ENCODE measurements at places on chromosomes 6 and 20.

- DNase-seq = no peak
Observed at GRCh38 chr20:34479627-34480026, 36.6 kb upstream of the DYNLRB1 start.

DNA sequence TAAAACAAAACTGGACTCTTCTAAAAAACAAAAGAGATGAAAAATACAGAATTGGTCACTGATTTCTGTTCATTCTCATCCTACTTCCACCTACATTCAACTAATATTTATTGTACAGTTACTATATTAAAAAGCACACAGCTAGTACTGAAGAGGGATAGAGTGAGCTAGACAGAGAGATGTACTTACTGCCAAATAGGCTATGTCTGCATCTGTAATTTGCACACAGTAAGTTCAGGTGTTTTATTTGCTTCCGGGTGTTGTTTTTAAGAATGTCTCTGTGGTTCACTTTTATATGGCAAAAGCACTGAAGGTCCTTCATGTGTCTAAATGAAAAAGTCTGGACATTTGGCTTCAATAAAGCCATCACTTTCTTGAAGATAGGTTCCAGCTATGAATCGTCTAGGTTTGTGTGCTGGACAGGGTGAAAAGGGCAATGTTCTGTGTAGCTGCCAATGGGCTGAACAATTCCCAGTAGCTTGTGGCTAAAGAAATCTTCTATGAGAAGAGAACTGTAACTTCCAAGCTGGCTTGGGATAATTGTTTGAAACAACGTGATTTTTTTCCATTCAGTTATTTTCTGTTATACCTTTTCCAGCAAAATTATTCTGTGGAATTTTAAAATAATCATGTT, 47.3 kb downstream of the EPB41L2 start:
- DNase-seq = no peak

DNA sequence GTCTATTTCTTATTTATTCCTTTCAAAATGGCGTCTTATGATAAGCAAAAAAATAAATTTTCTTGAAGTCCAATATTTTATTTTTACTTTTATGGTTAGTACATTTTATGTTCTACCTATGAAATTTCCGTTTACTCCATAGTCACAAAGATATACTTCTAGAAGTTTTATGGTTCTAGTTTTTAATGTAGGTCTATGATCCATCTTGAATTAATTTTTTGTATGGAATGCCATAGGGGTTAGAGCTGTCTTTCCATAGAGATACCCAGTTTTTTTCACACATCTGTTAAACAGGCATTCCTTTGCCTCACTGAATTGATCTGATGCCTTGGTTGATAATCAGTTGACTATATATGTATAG, 24.9 kb upstream of the ASIP start:
- DNase-seq = no peak

GRCh38 chr6:147157930-147158329, 46.3 kb upstream of the STXBP5 start:
- no peak for DNase-seq

DNA sequence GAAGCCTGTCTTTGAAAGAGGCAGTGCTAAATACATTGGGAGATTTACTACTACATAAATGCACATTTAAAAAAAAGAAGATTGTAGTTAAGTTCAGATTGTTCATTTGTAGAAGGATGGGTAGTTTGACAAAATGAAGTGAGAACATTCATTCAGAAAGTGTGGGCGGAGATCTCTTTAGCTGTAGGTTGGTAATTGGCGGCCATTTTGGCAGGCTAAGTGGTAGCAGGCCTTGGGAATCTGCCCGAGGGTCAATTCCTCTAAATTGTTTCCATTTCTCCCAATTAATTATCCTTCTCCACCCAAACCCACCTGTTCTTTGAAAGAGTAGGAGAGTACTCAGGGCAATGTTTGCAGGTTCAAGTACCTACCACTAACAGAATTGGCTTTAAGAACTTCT, 17.9 kb downstream of the SOX4 start:
- DNase-seq = no peak

GRCh38 chr20:30919514-30920188, 337.8 kb upstream of the DEFB115 start:
- no peak for DNase-seq

- DNase-seq = no peak
Observed at GRCh38 chr6:88650029-88650619, 313.3 kb downstream of the RNGTT start.
